Colonic mucosa (tissue), 4 donors: ENCODE measurements at places on chromosomes 6 and 20. TPM values are rescaled to one million over a fixed set of nuclear protein-coding genes. Genes with fewer than 3 reads are reported as not detected.

DNA sequence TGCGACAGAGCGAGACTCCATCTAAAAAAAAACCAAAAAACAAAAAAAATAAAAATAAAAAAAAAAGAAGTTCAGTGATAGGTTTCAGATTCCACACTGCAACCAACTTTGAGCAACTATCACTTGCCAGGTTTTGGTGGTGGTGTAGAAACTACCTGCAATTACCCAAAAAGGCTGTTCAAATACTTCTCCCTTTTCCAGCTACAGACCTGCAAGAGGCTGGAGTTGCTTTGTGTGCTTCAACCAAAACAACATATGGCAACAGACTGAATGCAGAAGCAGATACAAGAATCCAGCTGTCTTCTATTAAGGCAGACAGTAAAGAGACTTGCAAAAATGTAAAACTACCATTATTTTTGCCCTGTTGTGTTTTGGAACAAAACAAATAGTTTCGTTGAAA is 9.3 kb upstream of the BCAS1 start:
- no peaks in the 10 kb centered on the region for H3K36me3 ChIP-seq
- H3K27me3 ChIP-seq: no peaks in the 10 kb centered on the region
- H3K4me3 ChIP-seq: no peak overlapping the region

DNA sequence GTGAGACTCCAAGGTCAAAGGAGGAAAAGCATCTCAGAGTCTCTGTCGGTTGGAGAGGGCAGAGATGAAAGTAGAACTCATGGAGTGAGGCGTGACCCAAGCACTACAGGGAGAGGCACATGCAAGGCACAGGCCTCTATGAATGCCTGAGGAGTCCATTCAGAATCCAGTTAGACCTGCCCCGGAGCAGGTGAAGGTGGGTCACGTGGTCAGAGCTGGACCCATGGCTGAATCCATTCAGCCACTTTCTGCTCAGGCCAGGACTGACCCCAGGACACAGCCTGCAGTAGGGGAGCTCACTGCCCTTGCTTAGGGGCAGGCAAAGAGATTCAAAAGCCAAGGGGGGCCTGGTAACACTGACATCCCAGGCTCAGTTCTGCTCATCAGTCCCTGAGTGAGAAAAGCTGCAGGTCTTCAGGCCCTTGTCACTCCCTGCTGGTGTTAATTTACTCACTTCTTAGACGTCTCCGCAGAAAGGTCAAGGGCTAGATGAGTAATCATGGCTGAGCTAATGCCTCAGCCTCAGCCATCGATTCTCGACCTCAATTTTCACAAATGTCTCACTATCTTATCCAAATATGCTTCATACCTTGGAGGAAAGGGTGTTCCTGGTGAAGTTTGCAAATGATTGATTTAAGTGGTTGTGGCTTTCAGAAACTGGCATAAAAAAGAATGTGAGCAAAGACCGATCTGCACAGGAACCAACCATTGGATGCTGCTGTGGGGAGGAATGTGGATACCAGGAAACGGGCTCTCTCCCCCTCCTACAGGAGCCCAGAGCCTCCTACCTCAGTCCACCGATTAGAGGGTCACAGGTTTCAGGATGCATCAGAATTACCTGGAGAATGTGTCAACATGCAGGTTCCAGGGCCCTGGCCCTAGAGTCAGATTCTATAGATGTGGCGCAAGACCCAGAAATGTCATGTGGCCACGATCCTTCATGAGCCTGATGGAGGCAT is 584.4 kb downstream of the PTPRT start:
- no peaks in the 10 kb centered on the region for H3K36me3 ChIP-seq
- no peak for DNase-seq
- H3K27me3 ChIP-seq: no peaks in the 10 kb centered on the region
- no peak overlapping the region for H3K27ac ChIP-seq

GRCh38 chr20:48094944-48095343 is 309.7 kb upstream of the SULF2 start:
- no peak overlapping the region for H3K4me3 ChIP-seq
- no peaks in the 10 kb centered on the region for H3K36me3 ChIP-seq
- H3K27me3 ChIP-seq: no peaks in the 10 kb centered on the region

GRCh38 chr6:90220273-90220672 is 76.4 kb downstream of the BACH2 start:
- no peaks in the 10 kb centered on the region for H3K27me3 ChIP-seq
- no peaks in the 10 kb centered on the region for H3K36me3 ChIP-seq
- H3K4me3 ChIP-seq: no peak overlapping the region
- H3K27ac ChIP-seq: no peak overlapping the region

DNA sequence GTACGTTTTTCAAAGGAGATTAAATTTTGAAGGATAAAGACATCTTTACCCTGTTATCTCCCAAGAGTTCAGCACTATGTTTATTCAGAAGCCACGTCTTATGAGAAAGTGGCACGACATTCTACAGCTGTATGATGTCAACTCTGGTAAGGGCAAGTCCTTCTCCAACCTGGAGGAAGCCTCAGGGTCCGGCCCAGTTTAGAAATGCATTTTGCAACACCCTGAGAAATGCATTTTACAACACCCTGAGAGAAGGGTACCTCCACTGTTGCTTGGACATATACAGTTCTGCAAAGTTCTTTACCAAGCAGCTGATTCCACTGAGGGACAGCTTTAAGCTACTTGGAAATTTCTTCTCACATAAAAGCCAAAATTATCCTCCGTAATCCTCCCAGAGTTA is 17.5 kb downstream of the NAPB start:
- H3K4me3 ChIP-seq: no peak overlapping the region
- H3K4me1 ChIP-seq: no peaks in the 10 kb centered on the region
- no peaks in the 10 kb centered on the region for H3K36me3 ChIP-seq
- H3K27ac ChIP-seq: no peak overlapping the region
- no peaks in the 10 kb centered on the region for H3K27me3 ChIP-seq

Gene LYRM4
- total RNA-seq: 17.4 TPM

Gene SCUBE3
- total RNA-seq: 0.20 TPM
